Activated T-helper 9 cell treated with anti-CD3 and anti-CD28 coated beads, Interleukin-2, amount 50 U/mL, for 16 hours (primary cell): ENCODE measurements at places on chromosomes 1 and 21.

- no peak for DNase-seq
Measured at GRCh38 chr1:229238674-229239415, 32.1 kb upstream of the RAB4A start.

- DNase-seq, result no peak
Measured at GRCh38 chr1:8329439-8329838, 11.5 kb downstream of the SLC45A1 start.

DNA sequence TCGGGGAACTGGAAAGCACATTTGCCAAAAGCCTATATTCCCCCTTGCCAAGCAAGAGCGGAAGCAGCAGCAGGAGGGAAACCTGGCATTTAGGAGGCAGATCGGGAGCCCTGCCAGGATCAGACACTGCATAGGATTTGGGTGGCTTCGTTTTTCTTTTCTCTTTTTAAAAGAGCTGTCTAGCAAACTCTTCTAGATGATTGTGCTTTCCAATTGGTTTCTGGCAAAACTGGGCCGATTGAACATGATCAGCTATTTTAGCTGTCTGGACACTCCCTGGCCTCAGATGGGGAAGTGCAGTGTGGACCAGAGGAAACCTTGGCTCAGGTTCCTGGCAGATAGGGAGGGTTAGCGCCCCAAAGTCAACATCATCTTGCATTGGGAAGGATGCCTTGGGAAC lies 414.0 kb upstream of the KAZN start:
- no peak for DNase-seq

GRCh38 chr1:3507636-3508275 lies 53.3 kb downstream of the ARHGEF16 start:
- DNase-seq, result no peak

DNA sequence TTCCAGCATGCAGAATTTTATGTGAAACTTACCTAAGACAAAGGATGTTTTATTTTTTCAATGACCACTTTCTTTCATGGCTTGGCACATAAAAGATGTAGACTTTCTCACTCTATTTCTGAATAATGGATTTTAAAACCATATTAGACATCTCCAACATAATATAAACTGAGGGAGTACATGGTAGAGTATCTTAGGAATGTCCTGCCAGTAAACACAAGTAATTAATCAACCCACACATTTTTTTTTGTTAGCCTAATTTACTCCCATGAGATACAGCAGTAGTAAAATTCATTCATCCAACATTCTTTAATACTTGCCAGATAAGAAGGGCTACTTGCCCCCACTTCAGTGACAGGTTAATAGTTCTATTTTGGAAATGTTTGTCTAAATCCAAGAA lies 235.4 kb upstream of the ADAMTS5 start:
- no peak for DNase-seq

DNA sequence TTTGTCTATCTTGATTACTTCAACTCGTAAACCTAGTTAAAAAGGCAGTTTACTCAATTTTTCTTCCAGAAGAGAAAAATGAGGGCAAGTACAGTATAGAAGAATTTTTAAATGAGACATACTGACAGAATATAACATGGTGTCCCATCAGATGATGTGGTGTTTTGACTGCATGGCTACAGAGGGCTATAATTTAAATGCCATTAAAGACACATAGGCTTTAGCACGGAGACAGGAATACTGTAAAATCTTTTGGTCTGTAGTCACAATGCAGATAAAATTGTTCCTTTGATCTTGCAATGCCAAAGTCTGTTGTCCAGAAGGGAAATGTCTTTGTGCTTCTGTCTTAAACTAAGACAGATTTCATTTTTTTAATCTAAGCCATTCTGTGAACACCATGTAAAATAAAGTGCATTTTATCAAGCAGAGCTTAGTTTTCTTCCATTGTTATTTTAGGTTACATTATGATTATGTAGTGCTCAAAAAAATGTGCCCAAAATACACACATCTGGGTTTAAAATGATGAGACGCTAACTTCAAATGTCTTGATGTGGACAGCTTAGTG lies 249.6 kb downstream of the PTPRC start:
- no peak for DNase-seq

DNA sequence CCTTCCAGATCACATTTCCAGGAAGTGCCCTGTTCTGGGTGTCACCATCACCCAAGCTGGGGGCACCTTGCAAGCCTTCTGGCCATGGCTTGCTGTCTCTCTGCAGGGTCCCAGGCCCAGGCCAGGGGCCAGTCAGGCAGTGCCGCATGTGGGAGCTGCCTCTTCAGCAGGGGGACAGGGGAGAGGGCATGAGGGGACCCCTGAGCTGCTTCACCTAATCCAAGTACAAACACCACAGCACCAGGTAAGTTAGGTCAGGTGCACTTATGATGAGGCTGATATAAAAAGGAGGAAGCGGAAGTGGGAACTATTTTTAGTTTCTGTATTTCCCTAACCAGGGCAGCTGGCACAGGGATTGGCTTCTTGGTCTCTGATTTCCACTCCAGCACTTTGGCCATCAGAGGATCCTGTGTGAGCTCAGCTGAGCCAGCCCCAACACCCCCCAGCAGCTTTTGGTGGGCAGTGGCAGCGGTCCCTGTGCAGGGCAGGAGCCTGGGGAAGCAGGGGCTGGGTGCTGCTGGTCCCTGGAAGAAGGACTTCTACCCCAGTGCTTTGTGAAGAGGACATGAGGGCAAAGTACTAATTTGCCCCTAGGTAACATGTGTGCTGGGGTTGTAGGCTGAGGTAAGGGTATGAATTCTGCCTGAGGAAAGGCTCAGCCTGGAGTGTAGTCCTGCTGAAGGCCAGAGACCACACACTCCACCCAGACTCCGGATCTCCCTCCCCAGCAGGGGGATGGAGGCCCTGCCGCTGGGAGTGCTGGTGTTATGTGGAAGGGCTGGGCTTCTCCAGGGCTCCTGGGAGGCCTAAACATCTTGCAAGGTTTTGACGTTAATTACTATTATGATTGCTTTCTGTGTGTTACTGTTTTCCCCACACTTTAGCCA lies 3.3 kb upstream of the PCBP3 start:
- DNase-seq, result no peak

DNA sequence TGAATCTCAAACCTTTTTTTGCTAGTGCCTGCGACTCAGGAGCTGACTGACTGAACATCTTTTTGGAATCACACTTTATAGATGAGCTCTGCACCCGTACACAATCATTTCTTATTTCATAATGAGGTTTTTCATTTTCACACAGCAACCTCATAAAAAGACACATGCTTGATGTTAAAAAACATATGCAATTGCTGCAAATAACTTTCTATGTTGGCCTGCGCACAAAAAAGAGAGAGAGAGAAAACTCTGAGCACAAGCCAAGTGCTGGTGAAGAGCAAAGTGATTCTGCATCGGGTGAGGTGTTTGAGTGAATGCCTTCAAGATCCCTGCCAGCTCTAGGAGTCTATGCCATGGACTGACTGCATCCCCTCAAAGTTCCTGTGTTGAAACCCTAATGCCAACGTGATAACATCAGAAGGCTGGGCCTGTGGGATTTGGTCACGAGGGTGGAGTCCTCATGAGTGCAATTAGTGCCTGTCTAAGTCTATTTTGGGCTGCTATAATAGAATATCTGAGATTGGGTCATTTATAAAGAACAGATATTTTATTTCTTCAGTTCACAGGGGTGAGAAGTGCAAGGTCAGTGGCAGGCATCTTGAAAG lies 36.6 kb downstream of the C1orf87 start:
- no peak for DNase-seq

- DNase-seq, result no peak
Measured at GRCh38 chr1:45412899-45413298, 72.7 kb upstream of the MUTYH start.

- DNase-seq, result no peak
Measured at GRCh38 chr1:62433861-62434617, 2.8 kb upstream of the USP1 start.

DNA sequence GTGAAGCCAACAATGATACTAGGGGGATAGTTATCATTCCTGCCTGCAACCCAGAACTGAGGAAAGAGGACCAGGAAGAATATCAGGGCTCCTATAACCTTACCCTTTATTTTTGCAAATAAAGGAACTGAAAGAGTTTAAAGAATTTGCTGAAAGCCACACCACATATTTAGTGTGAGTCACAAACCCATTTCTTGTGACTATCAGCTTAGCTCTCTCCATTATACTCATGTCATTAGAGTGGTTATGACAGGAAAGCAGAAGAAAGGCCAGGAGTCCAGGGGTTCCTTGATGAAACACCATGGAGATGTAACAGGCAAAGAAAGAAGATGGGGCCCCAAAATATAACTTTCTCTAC lies 141.1 kb upstream of the SAMSN1 start:
- no peak for DNase-seq

DNA sequence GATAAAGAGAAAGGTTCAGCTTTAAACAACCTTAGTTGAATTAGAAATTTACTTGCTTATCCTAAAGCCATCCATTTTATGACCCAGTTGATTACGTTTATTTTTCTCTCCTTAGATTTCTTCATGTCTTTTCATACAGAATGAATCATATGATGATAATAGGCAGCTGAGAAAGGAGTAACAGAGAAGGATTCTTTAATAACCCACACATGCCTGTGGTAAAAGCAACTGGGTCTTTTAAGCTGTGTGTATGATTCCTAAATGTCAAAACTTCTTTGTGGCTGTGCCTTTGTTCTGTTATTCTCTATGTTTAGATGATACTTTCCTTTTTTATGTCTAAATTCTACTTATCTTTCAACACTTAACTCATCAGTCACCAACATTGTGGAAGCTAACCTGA lies 626.5 kb downstream of the NCAM2 start:
- DNase-seq, result no peak

DNA sequence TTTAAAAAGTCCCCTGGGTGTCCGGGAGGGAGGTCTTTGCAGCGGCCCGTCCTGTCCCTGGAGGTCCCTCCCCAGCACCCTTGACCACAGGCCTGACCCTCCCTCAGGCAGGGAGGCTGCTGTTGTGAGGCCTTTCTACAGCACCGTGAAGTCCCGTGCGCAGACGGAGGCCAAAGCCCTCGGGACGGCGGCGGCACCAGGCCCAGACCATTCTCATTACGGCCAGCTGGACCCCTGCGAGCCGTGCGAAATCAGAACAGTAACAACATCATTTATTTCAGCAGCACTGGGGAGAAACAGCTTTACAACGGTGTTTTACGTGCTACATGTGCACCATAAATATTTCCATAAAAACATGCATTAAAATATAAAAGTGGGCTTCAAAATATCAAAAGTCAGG lies 101.4 kb upstream of the ACTRT2 start:
- DNase-seq, result no peak

- DNase-seq, result no peak
Measured at GRCh38 chr1:180301135-180301742, 71.2 kb downstream of the LHX4 start.

DNA sequence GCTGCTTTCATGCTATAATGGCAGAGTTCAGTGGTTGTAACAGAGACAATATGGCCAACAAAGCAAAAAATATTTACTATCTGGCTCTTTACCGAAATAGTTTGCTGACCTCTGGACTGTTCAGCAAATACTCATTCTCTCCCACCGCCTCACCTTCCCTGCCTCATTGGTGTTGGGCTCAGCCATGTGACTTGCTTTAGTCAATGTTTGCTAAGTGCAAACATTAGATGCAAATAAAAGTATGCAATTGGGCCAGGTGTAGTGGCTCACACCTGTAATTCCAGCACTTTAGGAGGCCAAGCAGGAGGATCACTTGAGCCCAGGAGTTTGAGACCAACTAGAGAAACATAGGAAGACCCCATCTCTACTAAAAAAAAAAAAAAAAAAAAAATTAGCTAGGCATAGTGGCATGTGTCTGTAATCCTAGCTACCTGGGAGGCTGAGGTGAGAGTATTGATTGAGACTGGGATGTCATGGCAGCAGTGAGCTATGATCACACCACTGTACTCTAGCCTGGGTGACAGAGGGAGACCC lies 55.1 kb downstream of the RPL5 start:
- DNase-seq, result no peak

DNA sequence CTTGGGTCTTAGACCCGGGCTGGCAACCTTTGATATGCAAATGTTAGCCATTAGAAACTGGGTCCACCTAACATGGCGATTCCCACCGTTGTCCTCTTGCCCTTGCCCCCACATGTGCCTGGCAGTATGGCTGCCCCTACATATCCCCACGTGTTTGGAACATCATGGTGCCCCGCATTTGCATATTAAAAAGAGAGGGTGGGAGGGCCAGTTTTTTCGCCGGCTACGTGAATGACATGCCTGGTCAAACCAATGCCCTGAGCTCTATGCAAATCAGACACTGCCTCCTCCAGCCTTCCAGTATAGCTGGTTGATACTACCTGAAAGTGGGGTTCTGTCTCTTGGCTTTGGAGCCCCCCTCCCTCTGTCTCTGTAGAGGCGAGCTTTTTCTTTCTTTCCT lies 133.0 kb downstream of the CDC42BPA start:
- DNase-seq, result no peak

GRCh38 chr1:233654658-233655280 lies 40.9 kb downstream of the KCNK1 start:
- DNase-seq, result no peak

DNA sequence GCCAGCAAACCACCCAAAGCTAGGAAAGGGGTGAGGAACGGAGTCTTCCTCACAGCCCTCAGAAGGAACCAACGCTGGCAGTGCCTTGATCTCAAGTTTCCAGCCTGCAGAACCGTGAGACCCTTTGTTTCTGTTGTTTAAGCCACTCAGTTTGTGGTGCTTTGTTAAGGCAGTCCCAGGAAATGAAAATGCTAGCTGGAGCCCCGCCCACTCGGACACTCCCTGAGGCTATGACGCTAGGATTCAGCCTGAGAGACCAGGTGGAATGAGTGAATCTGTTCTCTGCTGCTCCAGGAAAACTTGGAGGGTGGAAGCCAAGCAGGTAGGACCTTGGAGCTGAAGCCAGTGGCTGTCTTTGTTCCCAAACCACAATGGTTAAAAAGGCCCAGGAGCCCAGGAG lies 196.5 kb upstream of the POU3F1 start:
- no peak for DNase-seq

- no peak for DNase-seq
Measured at GRCh38 chr1:116487031-116487430, 83.8 kb downstream of the CD58 start.

DNA sequence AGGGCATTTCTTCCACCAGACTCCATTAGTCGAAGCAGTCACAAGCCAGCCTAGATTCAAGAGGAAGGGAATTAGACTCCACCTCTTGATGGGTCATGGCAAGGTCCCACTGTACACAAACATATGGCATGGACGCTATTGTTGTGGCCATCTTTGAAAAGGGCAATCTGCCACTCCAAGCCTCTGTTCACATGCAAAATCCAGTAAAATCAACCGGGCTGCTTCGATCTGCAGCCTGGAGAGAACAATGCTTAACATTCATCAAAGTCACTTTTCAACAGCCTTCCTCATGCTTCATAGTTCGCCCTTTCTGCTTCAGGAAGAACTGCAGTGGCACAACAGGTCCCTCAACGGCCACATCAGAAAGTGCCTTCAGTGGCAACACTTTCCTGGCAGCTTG lies 28.0 kb upstream of the GJB5 start:
- no peak for DNase-seq
